Cardiac muscle cell (in vitro differentiated cells and primary cell): ENCODE measurements at places on chromosomes 5 and 9.

GRCh38 chr9:83034026-83034425, 28.9 kb downstream of the RASEF start:
- DNase-seq: no peak

GRCh38 chr5:81924442-81924841, 47.4 kb upstream of the ATG10 start:
- DNase-seq: no peak

GRCh38 chr5:170306381-170306831, 8.8 kb upstream of the LCP2 start:
- peak; percentile 54 for DNase-seq

GRCh38 chr5:19987612-19988361, at the start of gene CDH18:
Gene CDH18 (minus strand): TSS chr5:19988200. CDS start chr5:19838986, 149,214 bp downstream.
- DNase-seq: peak; percentile 82

- DNase-seq: no peak
These were observed 57.7 kb downstream of the MAPKAP1 start for GRCh38 chr9:125649315-125649714.

- no peak for DNase-seq
These were observed 1.3 kb downstream of the ADRB2 start for GRCh38 chr5:148827723-148828122.

DNA sequence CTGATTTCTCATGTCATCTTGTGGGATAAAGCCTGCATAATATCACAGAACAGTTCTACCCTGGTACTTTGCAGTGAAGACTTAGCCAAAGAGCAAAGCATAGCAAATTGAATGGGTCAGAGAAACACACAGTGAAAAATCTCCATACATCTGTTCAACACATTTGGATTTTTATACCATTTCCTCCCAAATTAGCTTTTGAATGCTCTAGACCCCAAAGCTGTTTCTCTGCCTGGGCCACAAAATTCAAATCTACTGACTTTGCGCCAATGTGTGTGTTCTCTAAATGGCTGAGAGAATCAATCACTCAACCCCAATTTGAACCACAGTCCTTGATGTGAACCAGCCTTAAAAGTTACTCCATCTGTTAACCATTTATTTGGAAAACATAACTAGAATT, 236.9 kb upstream of the NFIL3 start:
- DNase-seq: no peak

GRCh38 chr5:159601216-159601615, 270.9 kb upstream of the IL12B start:
- no peak for DNase-seq

- no peak for DNase-seq
These were observed 65.9 kb upstream of the NEK6 start for GRCh38 chr9:124191691-124192395.

DNA sequence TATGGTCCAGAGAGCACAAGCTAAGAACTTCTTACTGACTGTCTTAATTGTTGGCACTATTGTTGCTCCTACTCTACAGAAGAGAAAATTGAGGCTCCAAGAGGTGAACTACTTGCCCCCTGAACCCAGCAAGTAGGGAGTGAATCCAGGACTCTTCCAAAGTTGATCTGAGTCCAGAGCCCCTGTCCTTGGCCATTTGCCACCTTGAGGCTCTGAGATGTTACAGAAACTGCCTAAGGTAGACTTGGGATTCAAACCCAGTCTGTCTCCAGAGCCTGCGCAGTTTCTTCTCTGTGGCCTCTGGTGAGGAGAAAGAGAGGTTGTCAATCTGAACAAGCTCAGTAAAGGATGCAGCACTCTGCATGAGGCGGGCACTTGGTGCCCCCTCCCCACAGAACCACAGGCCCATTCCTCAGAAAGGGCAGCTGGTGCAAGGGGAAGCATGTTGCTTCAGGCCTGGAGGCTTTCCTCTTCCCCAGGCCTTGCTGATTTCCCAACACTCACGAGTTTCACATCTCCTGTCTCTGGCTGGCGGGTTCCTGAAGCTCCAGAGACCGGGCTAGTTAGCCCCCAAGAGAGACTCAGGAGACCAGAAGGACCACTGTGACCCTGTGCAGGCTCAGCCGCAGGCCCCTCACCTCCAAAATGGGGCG, 2.9 kb upstream of the LCP2 start:
- no peak for DNase-seq

DNA sequence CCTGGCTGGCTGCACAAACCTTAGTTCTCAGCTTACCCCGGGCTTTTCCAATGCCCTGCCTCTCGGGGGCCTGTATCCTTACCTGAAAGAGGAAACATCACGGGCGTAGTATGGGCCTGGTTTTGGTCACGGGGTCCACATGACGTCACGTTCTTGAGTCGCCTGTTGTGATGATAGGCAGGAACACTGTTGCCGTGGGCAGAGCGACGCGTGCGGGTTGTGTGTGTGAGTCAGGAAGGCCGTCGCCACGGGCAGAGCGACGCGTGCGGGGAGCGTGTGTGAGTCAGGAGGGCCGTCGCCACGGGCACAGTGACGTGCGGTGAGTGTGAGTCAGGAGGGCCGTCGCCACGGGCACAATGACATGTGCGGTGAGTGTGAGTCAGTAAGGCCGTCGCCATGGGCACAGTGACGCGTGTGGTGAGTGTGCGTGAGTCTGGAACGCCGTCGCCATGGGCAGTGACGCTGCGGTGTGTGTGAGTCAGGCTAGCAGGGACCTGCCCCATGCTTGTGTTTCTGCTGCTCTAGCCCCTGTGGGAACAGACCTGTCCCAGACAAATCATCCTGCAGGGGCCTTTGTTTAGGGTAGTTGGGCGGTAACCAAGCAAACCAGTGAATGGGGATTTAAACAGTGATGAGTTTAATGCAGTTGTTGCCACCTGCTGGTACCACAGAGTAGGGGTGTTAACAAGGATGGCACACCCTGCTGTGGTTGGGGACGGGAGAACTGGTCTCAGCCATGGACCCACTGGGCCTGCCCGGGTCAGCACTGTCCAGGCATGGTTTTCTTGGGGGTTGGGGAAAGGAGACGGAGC, 19.8 kb downstream of the TRIP13 start:
- DNase-seq: no peak

- no peak for DNase-seq
These were observed 170.5 kb downstream of the TRIM36 start for GRCh38 chr5:114999176-114999575.

DNA sequence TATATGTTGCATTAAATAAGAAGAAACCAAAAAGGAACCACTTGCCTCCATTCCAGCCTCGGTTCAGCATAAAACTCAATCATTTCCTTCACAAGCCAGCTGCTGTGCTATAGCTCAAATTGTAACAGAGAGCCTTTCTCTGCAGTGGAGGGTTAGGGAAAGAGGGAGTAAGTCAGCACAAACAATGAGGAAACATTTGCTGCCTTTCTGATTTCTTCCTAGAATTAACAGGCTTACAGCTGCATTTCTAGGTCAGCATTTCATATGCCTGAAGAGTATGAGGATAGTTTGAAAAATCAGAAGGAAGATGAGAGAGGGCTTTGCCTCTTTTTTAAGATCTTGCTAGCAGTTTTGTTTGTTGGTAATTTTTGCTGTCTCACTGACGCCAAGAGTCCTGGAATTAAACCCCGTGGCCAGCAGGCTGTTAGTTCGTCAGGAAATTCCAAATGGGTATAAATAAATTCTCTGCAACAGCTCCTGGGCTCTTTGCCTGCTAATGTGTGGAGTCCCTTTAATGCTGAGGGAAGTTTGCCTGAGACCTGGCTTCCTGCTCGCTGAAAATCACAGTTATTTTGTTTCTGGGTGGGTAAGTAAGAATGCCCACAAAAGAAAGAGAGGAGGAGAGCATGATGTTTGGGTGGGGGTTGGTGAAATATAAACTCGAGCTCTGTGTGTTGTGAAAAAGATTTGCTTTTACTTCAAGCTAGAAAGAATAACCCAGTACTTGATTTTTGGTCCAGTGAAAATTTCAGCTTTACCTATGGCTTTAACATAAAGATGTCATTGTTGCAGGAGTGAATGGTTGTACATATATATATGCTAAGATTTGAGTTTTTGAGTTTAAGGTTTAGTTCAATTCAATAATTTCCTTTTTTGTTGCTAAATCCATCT, 148.1 kb upstream of the DMRT1 start:
- no peak for DNase-seq

DNA sequence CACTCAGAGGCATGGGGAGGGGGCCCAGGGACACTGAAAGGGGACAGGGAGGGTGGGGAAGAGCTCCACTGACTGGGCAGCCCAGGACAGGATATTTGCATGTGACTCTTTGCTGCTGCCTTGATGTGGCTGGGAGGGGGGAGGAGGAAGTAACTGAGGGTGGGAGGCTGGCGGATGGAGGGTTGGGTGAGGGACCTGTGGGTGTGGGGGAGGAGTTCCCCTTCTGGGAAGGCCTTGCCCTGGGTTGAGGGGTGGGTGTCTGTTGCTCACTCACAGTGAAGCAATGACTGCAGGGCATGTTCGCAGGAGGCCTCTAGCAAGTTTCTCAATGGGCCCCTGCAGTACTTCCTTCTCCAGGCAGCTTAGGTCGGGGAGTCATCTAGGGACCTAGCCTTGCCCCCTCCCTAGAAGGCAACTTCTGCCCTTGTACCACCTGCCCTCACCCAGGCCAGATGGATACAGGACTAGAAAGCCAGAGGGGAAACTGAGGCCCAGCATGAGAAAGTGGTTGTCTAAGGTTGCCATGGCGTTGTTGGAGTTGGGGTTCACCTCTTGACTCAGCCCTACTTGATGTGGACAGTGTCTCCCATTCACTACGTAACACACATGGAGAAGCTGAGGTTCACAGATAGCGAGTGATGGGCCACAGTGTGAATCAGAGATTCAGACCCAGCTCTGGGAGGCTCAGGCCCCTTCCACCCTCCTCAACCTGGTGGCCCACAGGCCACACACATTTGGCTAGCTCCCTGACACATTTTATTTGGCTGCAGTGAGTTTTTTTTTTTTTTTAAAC, 3.0 kb downstream of the GRK6 start:
- DNase-seq: peak; percentile 15

- no peak for DNase-seq
These were observed 714.4 kb upstream of the CDH6 start for GRCh38 chr5:30479104-30479503.

- no peak for DNase-seq
These were observed 140.1 kb upstream of the KCNN2 start for GRCh38 chr5:114221807-114222206.

GRCh38 chr9:34541540-34541939, 18.8 kb upstream of the ENHO start:
- no peak for DNase-seq

DNA sequence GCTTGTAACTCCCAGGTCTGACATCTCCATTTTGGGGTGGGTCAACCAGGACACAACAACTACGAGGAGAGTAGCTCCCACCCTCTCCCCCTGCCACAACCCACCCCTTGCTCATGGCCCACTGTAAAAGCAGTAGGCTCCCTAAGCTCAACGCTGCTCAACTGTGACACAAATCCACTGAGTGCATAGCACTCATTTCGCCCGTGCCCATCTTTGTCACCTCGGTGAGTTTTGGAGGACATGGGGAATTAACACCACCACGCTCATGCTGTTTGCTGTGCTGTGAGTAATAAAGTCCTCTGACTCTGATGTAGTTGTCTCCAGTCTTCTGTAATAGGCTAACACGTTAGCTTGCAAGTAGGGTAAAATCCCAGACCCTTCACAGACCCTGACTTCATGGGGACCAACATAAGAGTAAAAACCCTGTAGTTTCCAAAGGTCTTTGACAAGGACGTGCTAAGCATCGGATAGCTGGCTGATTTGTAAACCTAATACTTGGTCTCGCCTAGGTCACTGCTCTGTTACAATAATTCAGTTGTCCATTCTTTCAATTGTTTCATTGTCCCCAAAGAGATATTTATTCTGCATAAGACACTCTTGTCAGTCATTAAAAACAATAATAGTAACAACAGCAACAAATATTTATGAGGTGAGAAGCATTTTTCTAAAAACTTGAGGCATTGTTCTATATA, 7.7 kb downstream of the PLGRKT start:
- no peak for DNase-seq

GRCh38 chr5:136656811-136657210, 291.5 kb upstream of the TRPC7 start:
- DNase-seq: peak; percentile 2

DNA sequence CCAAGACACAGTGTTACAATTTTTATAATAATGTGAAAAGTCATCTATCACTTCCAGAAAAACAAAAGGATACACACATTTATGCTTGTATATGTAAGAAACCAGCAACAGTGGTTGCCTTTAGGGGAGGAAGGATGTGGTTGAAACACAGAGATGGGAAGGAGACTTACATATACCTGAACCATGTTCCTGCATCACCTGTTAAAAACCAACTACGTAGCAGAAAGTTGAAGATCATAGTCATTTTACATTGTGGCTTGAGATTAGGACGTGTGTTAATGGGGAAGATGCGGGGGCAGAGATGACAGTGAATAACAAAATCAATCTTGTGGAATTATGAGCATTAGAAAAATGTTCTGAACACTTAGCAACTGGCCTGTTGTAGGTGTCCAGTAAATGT, 307.3 kb downstream of the MLLT3 start:
- DNase-seq: no peak

DNA sequence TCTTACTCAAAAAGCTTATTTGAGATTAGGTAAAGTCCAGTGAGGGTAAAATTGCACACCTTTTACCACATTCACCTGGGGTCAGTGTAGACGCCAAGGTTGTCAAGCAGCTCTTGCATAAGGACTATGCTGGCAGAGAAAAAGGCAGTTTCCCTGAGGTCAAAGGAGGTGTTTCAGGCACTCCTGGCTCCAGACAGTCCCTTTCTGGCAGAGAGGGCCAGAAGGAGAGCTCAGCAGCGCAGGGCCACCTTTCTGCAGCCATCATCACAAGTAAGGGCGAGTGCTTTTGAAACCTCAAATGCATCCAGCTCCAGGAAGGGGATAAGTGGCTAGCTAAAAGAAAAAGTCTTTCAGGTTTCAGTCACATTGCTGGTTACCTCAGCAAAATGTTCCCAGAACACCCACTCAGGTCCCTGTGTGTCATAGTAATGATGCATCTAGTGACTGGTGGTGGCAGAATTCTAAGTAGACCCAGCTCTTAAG, 16.7 kb upstream of the IL13 start:
- no peak for DNase-seq

GRCh38 chr5:2607598-2607997, 143.9 kb downstream of the IRX2 start:
- no peak for DNase-seq

DNA sequence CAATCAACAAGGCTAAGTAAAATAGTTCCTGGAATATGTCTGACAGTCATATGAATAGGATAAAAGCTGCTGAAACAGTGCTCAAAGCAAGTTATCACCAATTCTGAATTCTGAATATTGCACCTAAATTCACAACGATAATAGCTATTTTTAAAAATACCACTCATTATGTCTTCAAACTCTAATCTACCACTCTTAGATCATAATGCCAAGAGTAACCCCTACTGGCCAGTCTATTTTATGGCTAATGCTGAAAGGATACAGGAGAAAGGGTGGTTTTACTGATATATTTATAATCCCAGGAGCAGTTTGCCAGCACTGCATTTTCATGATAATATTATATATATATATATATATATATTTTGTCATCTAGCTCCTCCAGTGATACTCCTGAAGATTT, 232.8 kb downstream of the PDE4D start:
- DNase-seq: peak; percentile 58
